Stimulated activated CD8-positive, alpha-beta memory T cell treated with anti-CD3 and anti-CD28 coated beads, Interleukin-15, amount 100 ng/mL, for 4 hours (primary cell): ENCODE measurements at places on chromosomes 7 and 10.

DNA sequence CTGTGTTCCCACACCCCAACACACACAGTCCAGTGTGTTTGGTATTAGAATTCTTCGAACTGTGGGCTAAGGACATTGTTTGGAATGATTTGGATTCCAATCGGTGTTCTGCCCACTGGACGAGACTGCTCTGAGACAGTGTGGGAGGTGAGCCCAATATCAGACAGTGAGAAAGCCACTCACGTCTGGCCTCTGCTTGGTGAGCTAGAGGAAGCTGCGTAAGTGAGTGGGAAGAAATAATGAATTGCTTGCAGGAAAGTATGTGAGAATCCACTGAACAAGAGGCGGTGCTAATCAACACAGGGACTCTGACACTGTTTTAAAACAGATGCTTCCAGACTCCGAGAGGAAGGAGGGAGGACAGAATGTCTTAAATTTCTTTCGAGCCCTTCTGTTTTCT lies 675.0 kb upstream of the ANKRD30A start:
- no peak for DNase-seq

DNA sequence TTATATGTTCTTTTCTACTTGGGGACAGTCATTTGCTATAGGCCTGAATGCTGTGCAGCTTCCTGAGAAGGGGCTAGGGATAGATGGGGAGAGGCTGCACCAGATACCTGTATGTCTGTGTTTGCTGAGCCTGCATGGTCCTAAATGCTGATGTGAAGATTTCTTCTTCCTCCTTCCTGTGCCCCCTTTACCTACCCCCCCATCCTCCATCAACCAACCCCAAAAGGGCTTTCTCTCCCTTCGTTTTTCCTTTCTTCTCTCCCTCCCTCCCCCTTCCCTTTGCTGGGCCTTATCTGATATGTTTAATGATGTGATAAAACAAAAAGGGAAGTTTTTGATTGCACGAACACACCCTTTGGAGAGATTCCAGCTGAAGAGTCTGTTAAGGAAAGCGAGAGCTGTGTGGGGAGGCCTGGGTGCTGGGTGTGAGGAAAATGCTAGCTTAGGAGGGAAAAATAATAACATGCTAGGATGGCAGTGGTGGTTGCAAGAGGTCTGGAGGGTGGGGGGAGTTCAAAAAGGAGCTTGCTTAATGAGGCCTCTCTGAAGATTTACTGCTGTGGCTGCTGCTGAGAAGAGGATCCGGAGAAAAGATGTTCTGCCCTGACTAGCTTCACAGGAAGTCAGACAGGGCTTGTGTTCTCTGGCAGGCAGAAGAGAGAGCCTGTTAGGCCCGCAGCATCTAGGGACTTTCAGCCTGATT lies 101.8 kb downstream of the SAMD9 start:
- DNase-seq, result no peak

DNA sequence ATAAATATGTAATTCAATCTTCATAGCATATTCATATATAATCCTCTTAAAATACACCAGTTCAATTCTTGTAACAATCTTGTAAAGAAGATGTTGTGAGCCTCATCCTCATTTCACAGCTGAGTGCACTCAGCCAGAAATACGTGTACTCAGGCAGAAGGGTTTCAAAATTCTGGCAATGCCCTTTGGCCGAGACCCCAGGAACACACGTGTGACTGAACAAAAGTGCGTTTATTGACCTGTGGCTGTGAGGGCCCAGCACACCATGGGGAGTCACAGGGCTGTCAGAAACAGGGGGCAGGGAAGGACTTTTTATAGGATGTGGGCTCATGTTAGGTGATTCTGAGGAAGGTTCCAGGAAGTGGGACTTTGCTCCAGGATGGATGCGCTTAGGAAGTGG lies 21.5 kb downstream of the GIMAP8 start:
- no peak for DNase-seq

DNA sequence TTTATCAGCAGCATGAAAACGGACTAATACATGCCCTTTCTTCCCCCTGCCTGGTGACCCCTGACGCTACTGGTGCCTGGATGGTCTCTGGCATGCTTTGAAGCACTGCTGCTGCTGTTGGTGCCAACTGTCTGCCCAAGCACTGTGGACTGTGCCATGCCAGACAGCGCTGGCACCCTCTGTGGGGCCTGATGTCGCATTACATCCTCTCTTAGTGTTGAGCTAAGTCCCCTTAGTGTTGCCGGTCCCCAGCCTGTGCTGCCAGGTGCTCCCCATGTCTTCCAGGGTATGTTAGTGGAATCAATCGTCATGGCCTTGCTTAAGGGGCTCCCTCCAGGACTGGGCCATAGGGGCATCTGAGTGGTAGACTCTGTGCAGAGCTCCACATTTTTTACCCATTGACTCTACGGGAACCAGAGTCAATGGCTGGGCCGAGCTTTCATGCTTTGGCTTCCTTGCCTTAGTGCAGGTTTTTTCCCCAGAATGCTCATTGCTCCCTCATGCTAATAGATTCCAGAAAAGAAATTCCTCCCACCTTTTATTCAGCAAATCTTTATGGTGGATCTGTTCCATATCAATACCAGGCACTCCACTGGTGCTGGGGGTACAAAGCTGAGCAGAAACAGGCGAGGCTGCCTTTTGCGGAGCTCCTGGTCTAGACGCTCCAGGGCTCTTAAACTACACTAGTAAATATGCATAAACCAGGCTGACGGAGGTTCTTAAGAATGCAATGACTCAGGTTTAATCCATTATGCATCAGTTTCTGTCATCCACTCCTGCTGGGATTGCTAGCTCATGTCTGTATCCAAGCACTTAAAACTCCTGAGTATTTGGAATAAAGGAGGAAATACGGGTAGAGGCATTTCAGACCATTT lies 21.8 kb upstream of the MRC1 start:
- no peak for DNase-seq

- DNase-seq, result no peak
Measured at GRCh38 chr10:133441780-133442179, 12.0 kb upstream of the SCART1 start.

GRCh38 chr10:112195224-112195623 lies 11.7 kb upstream of the GPAM start:
- DNase-seq, result no peak

DNA sequence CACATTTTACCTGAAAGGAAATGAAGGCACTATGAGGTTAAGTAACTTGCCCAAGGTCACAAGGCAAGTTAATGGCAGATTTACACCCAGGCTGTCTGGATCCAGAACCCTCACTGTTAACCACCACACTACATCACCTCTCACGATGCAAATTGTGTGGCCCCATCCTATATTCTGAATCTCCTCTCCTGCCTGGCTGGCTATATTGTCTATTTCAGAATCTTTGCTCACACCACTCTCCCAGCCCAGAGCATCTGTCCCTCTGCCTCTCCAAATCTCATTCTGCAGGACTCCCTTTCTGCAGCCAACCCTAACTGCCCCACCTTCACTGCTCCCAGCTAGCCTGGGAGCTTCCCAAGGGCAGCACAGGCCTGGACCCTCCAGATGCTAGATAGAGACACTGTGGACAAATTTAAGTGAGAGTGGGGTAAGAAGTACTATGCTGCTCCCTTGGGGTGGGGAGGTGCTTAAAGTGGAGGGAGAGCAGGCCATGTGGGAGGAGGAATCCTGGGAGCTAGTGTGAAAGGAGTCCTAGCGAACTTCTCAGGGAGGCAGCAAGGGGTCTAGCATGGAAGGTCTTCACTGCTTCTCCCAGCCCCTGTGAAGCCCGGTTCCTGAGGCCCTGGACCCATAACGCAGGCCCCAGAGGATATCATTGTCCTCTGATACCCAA lies 786 bp downstream of the CUEDC2 start:
- no peak for DNase-seq

DNA sequence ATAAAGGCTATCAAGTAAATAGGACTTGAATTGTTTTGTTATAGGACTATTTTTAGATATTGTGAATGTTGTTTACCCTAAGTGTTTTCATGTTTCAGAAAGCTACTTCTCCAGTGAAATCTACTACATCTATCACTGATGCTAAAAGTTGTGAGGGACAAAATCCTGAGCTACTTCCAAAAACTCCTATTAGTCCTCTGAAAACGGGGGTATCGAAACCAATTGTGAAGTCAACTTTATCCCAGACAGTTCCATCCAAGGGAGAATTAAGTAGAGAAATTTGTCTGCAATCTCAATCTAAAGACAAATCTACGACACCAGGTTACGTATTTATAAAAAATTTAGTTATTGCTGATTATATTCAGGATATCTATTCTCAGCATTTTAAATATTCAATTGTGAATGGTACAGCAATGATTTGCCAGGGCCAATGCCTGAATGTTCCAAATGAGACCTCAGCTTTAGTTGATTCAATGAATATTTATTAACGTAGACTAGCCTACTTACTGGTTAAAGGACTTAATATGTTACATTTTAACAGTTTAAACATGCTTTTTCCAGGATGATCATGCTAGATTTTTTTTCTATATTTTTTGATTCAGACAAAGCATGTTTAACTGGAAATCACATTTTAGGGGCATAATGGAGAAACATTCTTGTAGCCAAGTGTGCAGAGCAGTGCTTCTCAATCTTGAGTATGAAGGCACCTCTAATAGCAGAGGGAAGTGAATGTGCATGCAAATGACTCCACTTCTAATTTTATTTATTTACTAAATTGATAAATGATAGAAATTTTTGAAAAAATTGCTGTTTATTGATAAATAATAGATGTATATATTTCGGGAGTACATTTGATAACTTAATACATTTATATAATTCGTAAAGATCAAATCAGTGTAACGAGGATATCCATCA lies 18.2 kb downstream of the ANLN start:
- no peak for DNase-seq

DNA sequence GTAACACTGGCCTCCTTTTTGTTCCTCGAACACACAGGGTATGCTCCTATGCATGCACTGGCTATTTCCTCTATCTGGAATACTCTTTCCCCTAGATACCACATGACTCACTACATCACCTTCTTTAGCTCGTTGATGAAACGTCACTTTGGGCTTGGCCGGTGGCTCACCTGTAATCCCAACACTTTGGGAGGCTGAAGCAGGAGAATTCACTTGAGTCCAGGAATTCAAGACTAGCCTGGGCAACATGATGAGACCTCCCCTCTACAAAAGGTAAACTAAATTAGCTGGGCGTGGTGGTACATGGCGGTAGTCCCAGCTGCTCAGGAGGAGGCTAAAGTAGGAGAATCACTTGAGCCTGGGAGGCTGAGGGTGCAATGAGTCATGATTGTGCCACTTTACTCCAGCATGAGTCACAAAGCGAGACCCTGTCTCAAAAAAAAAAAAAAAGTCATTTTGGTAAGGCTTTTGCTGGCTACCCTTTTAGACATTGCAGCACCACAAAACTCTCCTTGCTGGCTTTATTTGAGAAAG lies 14.5 kb downstream of the ANKIB1 start:
- DNase-seq, result no peak

GRCh38 chr10:50216894-50217293 lies 34.4 kb downstream of the ASAH2 start:
- no peak for DNase-seq

DNA sequence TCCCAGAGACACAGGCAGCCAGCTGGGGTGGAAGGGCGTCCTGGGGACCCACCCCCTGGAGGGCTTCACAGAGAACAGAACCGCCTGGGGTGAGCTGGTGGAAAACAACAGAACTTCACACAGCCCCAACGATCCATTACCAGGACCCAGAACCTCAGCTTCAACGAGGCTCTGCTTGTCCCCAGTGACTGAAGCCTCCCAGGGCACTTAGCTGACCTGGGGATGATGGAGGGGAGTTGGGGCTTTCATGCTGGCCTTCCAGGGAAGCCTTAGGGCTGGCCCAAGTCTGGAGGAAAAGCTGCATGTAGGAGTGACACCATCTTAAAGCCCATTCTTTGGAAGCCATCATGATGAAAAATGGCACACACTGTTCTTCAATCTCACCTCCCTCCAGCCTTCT lies 300.2 kb downstream of the WDR37 start:
- no peak for DNase-seq

DNA sequence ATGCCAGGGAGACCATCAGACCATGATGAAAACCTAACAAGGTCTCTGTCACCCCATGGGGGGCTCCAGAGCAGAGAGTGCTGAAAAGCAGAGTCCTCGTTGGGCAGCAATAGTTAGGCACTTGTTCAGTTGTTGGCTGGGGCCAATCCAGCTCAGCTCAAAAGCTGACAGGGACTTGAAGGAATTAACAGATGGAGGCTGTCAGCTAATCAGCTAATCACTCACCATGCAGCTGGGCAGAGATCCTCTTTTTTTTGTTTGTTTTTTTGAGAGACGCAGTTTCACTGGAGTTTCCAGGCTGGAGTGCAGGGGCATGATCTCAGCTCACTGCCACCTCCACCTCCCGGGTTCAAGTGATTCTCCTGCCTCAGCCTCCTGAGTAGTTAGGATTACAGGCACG lies 18.1 kb downstream of the CEP55 start:
- DNase-seq, result no peak

- no peak for DNase-seq
Measured at GRCh38 chr7:25218191-25218590, 10.1 kb downstream of the NPVF start.

- DNase-seq, result peak; percentile 5
Measured at GRCh38 chr7:158587162-158588084, at the start of gene PTPRN2. Gene PTPRN2, minus strand, starts transcription at chr7:158587823.

GRCh38 chr7:1964913-1965578 lies 267.7 kb downstream of the MAD1L1 start:
- DNase-seq, result no peak

GRCh38 chr10:43599333-43599732 lies 6.9 kb upstream of the ZNF485 start:
- no peak for DNase-seq

DNA sequence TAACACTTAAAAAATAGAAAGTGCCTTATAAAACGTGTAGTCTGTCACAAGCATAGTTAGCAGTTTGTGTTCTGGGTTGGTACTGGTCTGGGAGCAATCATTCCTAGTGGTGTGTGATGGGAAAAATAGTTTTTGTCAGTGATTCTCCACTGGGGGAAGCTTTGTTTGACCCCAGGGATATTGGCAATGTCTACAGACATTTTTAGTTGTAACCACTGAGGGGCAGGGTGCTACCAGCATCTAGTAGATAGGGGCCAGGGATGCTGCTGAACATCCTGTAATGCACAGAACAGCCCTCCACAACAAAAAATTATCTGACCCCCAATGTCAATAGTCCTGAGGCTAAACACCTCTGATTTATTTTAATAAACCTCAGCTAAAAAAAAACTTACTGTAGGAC lies 51.6 kb upstream of the CREB5 start:
- DNase-seq, result no peak

DNA sequence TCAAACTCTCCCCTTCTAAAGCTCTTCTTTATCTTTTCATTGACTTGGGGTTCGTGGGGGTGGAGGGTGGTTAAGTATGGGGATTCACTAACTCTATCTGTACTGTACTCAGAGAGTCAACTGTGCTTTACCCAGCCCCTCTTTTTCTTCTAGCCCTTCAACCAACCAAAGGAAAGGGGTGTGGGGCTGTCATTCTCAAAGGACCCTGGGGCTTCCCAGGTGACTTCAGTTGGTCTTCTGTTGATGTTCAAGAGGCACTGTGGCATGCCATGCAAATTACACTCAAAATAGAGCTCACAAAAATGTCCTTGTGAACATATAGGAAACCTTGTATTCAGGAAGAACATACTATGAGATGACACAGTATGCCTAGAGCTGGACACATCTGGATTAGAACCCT lies 16.9 kb upstream of the RHOBTB1 start:
- no peak for DNase-seq

GRCh38 chr7:22911889-22912288 lies 89.2 kb upstream of the TOMM7 start:
- no peak for DNase-seq
